HT-29 (cell line): ENCODE measurements at places on chromosomes 3 and 15.

DNA sequence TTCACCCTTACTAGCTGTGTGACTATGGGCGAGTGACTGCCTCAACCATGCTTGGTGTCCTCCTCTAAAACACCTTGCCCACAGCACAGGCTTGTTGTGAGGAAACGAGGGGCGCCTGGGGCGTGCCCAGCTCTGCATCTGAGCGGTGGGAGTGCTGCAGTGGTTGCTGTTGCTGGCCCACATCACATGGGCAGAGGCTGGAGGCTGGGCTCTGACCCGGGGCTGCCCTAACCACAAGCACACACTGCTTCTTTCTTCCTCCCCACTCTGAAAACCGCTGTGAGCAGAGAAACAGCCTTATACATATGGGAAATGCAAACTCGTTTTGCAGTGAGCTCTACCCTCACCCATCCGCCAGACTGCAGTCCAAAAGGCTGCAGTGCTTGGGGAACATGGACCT lies 74.8 kb upstream of the RPL32 start:
- no peak for DNase-seq

GRCh38 chr15:60154764-60155325 lies 150.7 kb downstream of the FOXB1 start:
- DNase-seq: no peak

GRCh38 chr15:29674661-29675533 lies 147.4 kb downstream of the TJP1 start:
- DNase-seq: peak; percentile 78

- peak; percentile 64 for DNase-seq
Measured at GRCh38 chr15:96209285-96209735, 121.2 kb upstream of the NR2F2 start.

DNA sequence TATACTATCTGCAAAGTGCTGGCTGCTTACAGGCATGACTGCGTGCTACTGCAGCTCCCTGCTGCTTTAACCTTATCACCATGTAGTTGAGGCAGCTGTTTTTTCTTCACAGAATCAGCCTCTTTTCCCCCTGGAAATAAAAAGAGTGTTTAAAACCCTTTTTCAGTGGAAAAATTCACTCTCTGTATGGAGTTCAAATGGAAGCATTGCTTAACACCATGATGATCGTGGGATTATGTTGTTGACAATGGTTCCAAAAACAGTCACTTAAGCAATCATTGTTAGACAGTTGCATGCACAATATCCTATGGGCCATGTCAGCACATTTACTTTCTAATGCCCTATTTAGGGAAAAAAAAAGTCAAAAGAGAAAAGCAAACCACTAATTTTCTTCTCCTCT lies 536.4 kb downstream of the UNC13C start:
- no peak for DNase-seq

DNA sequence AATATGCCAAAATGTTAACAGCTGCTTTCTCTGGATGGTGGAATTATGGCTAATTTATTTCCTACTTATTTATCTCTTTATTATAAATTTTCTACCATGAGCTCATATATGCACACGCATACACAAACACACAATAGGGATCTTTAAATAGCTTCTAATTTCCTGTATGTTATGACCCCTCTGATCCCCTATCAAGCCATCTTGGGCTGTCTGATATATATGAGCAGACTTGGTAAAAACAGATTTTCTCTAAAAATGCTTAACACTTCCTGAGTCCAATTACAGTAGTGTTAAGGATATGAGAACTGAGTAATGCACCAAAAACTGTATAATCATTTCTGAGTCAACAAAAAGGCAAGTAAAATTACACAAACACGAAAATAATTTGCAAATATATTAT lies 52.0 kb upstream of the LMOD3 start:
- no peak for DNase-seq

- no peak for DNase-seq
Measured at GRCh38 chr3:4351164-4351855, 48.1 kb downstream of the SETMAR start.

DNA sequence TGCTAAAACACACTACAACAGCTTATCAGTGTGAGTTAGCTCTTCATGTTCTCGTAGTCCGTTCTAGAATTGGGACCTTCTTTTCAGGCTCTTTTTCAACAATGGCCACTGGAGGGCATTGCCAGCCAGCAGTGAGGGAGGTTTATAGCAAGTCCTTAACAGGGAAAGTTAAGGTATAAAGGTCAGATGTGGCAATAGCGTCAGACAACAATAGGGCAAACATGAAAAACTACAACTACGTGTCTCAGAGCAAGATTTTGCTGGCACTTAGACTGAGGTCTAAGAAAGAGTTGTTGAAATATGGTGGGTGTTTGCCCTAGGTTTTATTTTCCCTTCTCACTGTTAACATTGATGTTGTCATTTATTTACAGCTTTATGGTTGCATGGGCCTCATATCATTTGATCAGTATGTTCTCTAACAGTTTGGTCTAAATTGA lies 161.4 kb downstream of the GMNC start:
- peak; percentile 88 for DNase-seq

DNA sequence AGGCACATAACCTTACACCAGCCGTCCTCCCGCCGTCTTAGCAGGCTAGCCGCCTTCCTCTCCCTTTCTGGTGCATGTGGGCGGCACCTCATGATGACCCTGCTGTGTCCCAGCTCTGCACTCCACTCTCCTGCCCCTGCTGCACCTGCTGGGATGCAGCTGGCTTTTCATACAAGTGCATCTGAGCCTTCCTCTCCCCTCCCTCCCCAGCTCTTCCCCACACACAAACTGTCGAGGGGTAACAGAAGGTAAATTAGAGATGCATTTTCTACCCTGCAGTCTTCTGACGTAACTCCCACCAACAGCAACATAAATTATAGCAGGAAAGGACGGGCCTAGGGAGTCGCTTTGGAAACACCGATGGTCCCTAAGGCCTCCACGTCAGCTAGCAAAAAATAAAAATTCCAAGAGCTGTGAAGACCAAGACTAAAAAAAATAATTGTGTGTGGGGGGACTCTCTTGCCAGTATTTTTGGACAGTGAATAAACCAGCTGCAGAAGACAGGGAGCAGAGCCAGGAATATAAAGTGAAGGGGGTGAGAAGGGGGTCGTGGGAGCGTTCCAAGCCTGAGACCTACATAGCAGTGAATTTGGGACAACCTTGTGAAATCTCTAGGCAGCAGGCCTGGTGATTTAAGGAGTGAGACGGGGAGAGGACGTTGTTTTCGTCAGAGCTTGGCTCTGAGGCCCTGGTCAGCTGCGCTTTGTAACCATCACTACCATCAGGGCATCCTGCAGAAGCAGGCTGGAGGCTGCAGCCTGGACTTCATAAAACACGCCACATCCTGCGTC lies 216.2 kb downstream of the ADAMTS17 start:
- DNase-seq: no peak

GRCh38 chr15:72206677-72207000 lies 9.1 kb upstream of the GRAMD2A start:
- no peak for DNase-seq

DNA sequence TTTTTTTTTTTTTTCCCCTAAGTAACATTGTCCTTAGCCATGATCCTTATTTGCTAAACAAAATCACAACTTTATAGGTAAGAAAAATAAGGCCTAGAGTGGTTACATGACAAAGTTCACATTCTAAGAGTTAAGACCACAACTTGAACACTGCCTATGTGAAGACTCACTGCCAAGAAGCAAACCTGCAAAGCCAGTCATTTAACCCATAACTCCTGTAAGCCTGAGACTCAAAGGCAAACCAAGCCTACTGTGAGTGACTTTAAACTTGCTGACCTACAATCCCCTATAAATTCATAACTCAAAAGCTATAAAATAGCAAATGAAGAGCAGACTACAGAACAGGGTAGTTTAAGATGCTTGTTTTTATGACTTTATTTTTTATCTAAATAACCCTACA lies 12.9 kb upstream of the ANKRD28 start:
- DNase-seq: no peak

DNA sequence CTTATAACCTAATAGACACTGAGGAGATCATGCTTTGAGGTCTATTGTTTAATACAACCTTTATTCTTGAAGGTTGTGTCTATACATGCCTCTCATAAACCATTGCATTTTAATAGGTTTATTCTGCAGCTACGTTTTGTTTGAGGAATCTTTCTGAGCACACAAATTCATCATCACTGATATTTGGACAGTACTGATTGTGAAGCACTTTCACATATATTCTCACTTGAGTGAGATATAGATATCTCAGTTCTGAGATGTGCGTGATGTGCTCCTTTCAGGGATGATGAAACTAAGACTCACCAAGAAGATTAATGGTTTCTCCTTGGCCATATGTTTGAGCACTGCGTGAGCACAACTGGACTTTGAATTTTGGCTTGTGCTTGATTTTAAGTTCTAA lies 374.4 kb downstream of the LPP start:
- DNase-seq: no peak

- no peak for DNase-seq
Measured at GRCh38 chr15:75817138-75817935, 25.9 kb upstream of the UBE2Q2 start.

- DNase-seq: no peak
Measured at GRCh38 chr3:185526349-185526951, 25.9 kb downstream of the LIPH start.

DNA sequence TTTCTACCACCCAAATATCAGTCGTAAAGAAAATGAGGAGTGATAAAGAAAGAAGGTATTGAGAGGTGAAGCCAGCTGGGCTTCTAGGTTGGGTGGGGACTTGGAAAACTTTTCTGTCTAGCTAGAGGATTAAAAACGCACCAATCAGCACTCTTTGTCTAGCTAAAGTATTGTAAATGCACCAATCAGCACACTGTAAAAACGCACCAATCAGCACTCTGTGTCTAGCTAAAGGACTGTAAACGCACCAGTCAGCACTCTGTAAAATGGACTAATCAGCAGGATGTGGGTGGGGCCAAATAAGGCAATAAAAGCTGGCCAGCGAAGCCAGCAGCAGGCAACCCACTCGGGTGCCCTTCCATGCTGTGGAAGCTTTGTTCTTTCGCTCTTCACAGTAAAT lies 13.0 kb upstream of the IQGAP1 start:
- DNase-seq: no peak

- no peak for DNase-seq
Measured at GRCh38 chr15:69888406-69888805, 209.3 kb downstream of the TLE3 start.

DNA sequence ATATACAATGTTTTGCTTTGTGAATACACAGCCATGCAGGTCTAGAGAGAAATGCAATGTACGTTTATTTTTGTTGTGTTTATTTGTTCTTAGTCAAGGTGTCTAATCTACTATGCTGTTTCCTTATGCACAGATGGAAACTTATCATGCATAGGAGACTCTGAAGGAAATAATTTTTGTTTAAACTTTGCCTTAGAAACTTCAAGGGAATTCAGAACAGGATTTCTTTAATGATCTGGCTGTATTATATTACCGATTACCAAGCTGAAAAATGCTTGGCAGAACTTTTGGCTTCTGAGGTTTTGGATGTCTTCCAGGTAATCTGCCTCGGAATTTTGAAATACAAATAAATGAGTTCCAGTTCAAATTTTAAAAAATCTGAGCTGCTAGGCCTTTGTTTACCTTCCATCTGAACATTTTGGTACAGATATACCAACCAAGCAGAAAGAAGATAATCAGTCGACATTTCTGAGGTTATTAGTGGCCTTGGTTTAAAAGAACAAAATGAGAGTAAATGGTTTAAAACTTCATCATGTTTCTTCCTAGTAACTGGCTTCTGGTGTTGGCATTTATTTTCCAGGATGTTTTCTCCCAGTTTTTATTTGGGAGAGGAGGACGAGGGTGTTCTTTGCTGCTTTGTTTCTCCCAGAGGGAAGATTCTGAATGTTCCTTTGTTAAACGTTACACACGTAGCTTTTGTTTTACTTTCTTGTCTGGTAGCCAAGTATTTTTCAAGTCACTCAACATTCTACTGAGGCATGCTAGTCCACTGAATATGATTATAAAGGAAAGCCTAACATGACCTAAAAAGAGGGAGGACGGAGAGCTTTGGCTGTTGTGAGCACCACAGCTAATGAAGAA lies 421.8 kb upstream of the TBL1XR1 start:
- peak; percentile 70 for DNase-seq

DNA sequence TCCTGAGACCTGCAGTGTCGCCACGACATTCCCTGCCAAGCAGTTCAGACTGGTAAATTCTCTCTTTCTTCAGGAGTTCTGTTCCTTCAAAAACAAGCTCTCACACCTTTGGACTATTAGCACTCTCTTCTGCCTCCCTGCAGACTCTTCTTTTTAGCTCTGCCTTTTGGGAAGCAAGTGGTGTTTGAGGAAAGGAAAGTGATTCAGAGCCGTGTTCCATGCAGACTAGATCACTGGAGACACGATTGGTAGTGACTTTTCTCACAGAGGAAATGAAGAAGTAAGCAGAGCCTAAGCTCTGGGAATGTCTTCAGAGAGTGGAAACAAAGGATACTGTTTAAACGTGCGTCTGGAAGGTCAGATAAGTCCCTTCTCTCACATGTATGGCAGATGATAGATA lies 270.6 kb upstream of the TPRG1 start:
- DNase-seq: no peak

- DNase-seq: no peak
Measured at GRCh38 chr15:87732976-87733375, 523.6 kb downstream of the NTRK3 start.

GRCh38 chr3:102194760-102195159 lies 240.1 kb upstream of the ZPLD1 start:
- DNase-seq: no peak

DNA sequence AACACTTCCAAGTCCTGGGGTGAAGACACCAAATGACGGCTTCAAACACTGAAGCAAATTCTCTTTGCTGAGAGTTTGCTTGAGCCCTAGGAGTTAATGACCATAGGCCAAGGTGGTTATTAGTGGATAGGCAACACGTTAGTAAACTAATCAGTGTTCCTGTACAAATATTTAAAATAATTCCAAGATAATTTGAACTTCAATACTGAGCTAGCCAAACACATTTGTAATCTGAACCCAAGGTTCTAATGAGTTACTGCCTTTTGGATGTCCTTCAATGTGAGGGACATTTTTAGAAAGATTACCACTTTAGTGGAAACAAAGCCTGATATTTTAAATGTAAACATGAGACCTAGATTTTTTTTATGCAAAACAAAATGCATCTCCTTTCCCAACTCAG lies 94.6 kb downstream of the THRB start:
- DNase-seq: no peak

- no peak for DNase-seq
Measured at GRCh38 chr3:14222900-14223594, 44.4 kb downstream of the LSM3 start.

- DNase-seq: no peak
Measured at GRCh38 chr3:111732252-111732879, 126.7 kb upstream of the PHLDB2 start.

- no peak for DNase-seq
Measured at GRCh38 chr15:62816342-62817069, 226.0 kb upstream of the TPM1 start.

GRCh38 chr3:123536153-123536895 lies 48.5 kb downstream of the HACD2 start:
- no peak for DNase-seq
